ENCODE measurements at places on chromosomes 7 and 10.

DNA sequence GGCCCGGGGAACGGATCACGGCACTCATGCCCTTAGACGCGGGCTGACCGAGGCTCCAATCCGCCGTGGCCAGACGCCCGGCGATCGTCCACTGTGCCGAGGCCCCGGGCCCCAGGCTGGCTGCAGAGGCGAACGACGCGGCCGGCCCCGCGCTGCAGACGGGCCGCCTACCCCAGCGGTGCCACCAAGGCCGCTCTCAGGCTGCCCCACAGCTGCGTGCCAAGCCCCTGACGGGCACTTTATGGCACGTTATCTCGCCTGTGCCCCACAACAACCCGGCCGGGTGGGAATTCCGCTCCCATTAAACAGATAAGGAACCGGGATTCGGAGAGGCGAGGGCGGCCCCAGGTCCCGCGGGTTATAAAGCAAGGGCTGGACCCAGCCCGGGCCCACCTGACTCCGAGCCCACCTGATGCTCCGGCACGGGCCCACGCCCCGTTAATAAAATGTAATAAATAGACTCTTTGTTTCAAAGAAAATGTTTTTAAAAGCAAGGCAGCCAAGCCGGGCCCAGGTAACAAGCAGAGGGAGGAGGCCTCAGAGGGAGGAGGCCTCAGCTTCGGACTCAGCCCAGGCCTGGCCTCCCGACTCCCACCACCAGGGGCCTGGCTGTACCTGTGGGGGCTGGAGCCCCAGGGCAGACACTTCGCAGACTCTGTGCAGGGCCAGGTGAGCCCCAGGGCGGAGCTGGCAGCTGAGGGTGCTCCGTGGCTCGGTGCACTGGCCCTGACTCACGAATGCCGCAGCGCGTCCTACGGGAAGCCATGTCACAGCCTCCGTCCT lies 79.7 kb downstream of the FOXL3 start:
- no peak for DNase-seq

DNA sequence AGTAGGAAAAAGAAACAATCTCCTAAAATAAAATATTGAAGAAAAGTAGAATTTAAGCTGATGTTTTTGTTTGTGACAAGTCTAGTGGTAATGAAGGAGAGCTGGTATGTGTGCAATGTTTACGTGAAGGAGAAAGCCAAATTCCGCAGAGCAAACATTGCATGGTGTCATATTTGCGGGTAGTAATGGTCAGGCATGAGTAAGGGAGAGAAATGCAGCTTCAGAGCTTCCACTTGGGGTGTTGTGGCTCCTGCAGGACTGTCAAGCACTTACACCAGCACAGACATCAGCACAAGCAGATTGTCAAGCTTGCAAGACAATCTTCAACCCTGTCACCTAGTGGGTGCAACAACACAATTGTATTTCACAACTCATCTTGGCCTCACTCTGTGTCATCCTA lies 136.5 kb upstream of the ETV1 start:
- DNase-seq, result no peak

DNA sequence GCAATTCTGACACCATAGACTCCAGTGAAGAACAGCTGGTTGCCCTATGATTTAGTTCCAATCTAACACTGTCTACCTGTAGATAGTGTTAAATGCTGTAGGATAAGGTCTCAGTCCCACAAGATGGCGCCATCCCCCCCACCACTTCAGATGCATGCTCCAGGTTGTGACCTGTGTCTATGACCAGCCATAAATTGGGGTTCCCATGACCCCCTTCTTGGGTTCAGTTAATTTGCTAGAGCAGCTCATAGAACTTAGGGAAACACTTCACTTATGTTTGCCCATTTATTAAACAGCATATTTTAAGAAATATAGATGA lies 13.1 kb downstream of the CCSER2 start:
- DNase-seq, result no peak

DNA sequence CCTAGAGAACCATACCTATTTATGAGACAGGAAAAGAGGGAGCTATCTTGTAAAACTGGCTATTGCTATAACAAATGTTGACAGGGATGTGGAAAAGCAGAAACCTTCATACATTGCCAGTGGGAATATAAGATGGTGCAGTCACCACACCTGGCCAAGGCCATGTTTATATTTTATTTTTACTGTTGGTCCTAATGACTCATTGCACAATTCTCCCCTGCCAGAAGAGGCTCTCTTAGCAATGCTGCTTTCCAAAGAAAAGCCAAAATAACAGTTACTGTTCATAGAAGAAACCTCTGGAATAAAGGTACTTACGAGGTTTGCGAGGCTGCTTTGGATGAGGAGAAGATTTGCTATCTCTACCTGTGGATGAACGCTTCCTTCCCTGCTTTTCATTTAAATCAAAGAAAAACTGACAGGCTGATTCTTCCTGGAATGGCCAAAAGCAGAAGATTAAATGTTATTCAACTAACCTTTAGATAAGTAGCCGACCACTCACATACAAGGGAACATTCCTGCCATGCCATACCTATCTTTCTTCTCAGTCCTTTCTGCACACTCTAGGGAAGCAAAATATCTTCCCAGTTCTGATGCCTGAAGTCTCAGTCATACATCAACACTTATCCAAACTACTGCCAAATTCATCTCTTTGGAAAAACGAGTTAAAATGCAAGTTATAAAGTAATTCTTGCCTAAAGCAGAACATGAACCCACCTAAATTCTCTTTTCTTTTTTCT lies 16.3 kb upstream of the CHUK start:
- no peak for DNase-seq

GRCh38 chr10:48555310-48556042 lies 49.4 kb downstream of the ARHGAP22 start:
- no peak for DNase-seq
